ENCODE measurements at places on chromosomes 1 and 21.
A peak's percentile ranks its signal among the peaks of the same experiment; 100 is the strongest.

GRCh38 chr1:221759436-221759835 is 17.5 kb upstream of the DUSP10 start:
- DNase-seq: no peak

DNA sequence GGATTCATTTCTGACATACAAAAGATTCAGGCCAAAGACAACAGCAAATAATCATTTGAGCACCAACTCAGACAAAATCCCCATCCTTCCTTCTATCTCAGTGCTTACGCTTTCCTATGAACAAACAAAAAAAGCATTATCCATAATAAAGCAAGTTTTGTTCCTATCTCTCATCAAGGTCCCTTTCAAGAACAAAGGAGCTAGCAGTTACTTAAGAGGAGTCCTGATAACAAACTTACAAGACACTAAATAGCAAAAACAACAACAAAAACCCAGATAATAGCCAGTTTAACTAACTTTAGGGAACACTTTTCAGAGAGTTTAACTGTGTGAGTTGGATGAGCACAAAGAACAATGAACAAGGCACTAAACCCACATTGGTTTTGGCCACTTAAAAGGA is 10.5 kb downstream of the EVI5 start:
- no peak for DNase-seq

- no peak for DNase-seq
These were observed 83.5 kb downstream of the UCK2 start for GRCh38 chr1:165910764-165911421.

DNA sequence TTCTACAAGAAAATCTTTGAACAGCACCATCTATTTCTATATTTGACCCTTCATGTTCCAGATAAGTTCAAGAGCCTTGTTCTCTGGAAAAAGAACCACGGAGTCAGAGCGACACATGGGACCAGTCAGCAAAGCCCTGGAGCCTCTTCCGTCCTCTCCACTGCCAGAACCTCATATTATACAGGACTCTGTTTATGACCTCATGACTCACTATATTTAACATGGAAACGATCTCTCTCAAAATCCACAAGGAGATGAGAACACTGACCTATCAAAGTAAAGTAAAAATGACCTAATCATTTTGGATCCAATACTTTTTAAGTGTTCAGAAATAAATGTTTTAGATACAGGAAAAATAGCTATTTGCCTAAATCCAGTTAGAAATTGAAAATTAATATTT is 124.6 kb upstream of the KRTAP19-8 start:
- DNase-seq: no peak

GRCh38 chr1:75632350-75632949 is 21.5 kb upstream of the SLC44A5 start:
- DNase-seq: peak; percentile 15

DNA sequence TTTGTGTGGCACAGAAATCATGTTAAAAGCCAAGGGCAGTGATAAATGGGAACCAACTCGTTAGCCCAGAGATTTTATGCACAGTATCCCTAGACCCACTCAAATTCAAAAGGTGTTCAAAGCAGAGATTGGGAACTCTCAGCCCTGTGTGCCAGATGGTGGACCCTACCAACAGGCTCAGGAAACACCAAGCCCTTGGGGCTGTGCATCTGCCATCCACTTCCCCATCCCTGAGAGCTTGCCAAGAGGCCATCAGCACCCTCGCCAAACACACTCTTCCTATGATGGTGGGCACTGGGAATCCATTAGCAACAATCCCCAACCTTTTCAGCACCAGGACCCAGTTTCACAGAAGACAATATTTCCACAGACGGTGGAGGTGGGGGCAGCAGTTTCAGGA is 194.2 kb upstream of the NFIA start:
- DNase-seq: no peak

DNA sequence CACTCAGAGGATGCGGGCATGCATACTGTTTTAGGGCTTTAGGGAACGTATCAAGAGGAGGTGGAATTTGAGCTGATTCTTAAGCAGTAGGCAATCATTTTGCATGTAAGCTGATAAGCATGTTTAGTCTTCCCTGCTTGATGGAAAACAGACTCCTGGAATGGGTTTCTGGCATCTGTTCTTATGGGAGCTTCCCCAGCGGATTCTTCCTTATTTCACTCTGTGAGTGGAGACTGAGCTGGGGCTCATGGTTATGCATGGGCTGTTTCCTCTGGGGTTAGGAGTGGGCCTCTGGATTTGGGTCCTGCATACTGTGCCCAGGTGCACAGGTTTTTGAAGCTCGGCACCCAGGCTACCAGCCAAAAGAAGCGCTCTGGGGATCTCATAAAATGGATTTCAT is 93.4 kb downstream of the DIRAS3 start:
- no peak for DNase-seq

GRCh38 chr1:3084726-3085125 is 15.7 kb downstream of the PRDM16 start:
- no peak for DNase-seq

- DNase-seq: no peak
These were observed 57.5 kb downstream of the KIAA0319L start for GRCh38 chr1:35499652-35500176.

- DNase-seq: no peak
These were observed 207.5 kb downstream of the SETD4 start for GRCh38 chr21:35852820-35853219.

- DNase-seq: no peak
These were observed 61.8 kb downstream of the HIVEP3 start for GRCh38 chr1:41856944-41857285.

DNA sequence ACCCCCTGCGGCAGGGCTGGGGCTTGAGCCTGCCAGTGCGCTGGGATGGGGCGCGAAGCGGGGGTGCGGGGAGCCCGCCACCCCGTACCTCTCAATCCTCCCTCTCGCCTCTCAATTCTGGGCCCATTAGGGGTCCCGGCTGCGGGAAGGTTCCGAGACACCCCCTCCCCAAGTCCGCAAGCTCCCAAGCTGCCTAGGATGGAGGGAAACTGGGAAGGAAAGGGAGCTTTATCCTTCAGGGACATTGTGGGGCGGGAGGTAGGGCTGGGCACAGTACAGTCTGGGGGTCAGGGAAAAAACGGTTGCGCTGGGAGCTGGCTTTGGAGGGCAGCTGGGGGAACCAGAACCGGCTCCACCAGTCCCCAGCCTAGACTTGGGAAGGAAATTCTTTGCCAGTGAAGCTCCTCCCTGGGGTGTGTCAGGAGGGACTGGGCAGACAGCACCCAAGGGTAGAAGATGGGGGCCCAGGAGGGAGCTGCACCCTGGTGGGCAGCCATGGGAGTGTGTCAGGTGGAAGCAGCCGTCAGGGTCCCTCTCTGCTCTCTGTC is 904 bp downstream of the GJB3 start:
- no peak for DNase-seq

DNA sequence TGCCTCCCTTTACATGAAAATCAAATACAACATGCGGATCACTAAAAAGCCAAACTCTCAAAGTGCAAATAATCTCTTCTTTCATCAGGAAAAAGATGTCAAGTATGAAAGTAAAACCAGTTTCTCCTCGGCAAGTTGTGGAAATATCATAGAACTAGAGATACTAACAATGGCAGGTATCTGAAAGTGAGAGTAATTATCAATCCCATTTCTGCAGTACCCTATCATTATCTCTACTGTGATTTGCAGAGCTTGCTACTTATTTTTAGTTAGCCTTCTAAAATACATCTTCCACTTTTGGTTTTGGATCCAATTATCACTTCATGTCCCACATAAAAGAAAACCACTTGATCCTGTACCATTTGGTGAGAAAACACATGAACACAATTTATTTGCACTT is 3.0 kb downstream of the TP53BP2 start:
- no peak for DNase-seq

DNA sequence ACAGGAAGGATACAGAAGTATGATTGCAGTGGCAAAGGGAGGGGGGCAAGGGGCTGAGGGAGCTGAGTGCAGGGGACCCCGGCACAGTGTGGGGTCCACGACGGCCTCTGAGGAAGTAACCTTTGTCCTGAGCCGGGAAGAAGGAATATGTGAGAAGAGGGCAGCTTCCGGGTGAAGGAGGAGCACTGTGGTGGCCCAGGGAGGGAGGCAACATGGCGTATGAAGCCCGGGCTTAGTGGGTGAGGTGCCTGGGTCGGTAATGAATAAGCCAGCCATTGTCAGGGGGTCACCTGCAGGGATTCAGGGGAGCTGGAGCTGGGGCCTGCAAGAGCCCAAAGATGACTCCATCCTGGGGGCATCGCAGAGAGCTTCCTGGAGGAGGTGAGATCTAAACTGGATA is 200.4 kb downstream of the FOXD2 start:
- no peak for DNase-seq

- no peak for DNase-seq
These were observed 25.6 kb downstream of the PDC start for GRCh38 chr1:186435336-186435735.

DNA sequence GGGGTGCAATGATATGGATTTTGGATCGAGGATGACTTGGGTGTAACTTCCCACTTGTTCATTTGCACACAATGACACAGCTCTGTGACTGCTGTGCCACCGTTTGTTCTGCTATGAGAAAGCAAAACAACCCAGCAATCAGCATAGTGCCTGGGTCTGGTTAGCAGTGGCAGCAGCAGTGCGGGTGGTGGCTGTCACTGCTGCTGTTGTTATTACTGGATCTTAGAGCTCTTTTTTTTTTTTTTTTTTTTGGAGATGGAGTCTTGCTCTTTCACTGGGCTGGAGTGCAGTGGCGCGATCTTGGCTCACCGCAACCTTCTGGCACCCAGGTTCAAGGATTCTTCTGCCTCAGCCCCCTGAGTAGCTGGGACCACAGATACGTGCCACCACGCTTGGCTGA is 56.9 kb downstream of the TBCE start:
- no peak for DNase-seq

- DNase-seq: no peak
These were observed 20.5 kb downstream of the MX1 start for GRCh38 chr21:41446586-41446985.

GRCh38 chr1:20949871-20950590 is 162.9 kb upstream of the HP1BP3 start:
- DNase-seq: no peak

- DNase-seq: no peak
These were observed 30.9 kb upstream of the RAP1GAP start for GRCh38 chr1:21700094-21700493.

DNA sequence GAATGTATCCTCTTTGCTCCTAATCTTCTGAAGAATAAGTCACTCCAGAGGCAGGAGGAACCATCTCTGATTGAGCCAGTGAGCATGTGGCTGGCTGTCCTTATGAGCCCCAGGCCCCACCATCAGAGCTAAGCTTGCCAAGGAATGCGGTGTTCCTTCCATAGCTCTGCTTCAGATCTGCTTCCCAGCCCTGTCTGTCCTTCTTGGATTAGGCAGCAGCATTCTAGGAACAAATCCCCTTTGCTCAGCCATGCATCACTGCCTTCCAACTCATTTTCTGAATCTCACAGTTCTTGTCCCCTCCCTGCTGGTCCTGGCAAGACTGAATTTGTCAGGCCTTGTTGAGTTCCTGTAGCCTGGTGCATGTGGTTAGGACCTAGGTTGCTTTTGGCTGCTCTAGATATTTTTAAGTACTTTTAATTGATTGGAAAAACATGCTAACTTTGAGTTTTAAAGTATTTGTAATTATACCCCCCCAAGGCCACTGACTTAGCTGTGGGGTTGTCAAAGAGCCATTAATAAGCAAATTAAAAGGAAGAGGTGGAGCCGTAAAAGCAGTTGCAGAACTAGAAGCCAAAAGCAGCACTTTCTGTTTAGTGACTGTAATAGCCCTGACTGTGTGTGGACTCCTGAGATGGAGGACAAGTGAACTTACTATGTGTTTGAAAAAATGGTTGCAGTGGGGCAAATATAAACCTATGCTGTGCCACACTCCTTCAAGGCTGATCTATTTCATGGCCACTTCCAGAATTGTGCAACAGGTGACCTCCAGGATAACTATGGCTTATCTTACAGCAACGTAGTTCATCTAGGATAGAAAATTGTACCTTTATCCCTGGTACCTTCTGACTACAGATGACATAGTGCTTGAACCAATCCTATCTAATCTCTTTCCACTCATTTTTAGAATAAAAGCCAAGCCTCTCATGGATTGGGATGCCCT is 61.3 kb upstream of the BACH1 start:
- DNase-seq: peak; percentile 21

DNA sequence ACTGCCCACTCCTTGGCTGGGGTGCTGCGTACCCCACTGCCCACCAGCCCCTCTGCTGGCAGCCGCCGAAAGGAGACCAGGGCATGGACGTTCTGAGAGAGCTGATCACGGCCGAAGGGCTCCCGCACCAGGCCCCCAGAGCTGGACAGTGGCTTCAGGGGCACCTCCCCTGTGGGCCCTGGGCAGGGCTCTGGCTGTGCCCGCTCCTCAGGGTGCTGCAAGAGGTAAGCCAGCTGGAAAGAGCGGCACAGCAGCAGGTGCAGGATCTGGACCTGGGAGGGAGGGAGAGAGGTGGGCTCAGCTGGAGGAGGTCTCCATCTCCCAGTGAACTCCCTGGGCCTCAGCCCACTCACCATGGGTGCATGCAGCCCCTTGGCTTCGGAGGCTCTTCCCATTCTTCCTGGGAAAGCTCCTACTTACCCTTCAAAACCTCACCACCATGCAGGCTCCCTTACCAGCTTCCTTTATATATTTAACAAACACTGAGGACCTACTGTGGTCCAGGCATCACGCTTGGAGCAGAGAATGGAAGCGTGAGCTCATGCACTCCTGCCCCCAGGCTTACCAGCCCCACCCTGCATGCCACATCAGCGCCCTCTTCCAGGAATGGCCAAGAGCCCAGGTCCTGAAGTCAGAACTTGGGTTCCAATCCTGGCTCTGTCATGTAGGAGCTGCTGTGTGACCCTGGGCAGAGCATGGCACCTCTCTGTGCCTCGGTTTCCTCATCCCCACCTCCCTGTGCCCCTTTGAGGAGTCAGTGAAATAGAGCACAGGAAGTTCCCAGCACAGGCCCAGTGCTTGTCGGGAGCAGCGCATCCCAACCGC is 6.8 kb upstream of the KIF17 start:
- DNase-seq: no peak

- no peak for DNase-seq
These were observed 400.0 kb downstream of the MATN1 start for GRCh38 chr1:30323352-30323751.

- no peak for DNase-seq
These were observed 39.0 kb downstream of the LRRC8C start for GRCh38 chr1:89671775-89672488.

DNA sequence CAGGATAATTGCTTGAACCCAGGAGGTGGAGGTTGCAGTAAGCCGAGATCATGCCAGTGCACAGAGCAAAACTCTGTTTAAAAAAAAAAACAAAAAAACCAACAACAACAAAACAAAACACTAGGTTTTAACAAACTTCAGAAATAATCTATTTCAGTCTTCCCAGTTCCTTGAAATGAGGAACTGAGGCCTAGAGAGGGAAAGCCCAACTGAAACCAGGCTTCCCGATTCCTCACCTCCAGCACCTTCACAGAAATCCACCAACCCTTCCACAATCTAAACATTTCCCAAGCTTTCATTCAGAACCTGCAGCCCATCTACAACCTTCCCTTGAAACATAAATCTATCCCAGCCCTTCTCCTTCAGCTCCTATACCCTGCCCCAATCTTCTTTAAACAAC is 612 bp upstream of the CD52 start:
- DNase-seq: no peak

DNA sequence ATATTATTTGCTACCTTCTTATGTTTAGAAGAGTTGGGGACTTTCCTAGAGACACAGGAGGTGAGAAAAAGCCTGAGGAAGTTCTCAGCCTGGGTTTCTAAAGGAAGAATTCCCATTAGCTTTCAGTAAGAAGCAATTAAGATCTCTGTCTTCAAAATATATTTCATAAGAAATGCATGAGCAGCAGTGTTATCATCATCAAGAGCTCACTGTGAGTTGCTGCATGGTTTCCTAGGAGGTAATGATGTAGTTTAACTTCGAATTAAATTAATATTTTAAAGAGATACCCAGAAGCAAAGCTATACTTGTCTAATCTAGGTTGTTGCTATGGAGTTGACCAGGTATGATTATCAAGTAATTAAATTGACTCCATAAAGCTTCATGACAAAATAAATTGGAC is 5.7 kb upstream of the POGZ start:
- DNase-seq: no peak

All from GM10248 (cell line).